Activated CD4-positive, alpha-beta T cell treated with anti-CD3 and anti-CD28 coated beads, Interleukin-2, amount 50 U/mL, for 24 hours (primary cell): ENCODE measurements at places on chromosomes 3 and 15.

DNA sequence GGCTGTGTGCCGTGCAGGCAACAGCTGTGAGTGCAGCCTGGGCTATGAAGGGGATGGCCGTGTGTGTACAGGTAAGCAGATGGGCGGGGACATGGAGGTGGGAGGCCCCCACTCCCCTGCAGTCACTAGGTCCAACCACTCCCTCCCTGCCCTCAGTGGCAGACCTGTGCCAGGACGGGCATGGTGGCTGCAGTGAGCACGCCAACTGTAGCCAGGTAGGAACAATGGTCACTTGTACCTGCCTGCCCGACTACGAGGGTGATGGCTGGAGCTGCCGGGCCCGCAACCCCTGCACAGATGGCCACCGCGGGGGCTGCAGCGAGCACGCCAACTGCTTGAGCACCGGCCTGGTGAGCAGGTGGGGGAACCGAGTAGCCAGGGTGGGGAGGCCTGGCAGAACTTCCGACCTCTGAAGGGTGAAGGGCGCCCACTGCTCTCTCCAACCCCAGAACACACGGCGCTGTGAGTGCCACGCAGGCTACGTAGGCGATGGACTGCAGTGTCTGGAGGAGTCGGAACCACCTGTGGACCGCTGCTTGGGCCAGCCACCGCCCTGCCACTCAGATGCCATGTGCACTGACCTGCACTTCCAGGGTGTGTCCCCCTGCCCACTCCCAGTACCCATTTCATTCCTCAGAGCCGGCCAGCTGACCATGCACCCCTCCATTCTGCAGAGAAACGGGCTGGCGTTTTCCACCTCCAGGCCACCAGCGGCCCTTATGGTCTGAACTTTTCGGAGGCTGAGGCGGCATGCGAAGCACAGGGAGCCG, 11.6 kb downstream of the NT5DC2 start:
- no peak for DNase-seq

DNA sequence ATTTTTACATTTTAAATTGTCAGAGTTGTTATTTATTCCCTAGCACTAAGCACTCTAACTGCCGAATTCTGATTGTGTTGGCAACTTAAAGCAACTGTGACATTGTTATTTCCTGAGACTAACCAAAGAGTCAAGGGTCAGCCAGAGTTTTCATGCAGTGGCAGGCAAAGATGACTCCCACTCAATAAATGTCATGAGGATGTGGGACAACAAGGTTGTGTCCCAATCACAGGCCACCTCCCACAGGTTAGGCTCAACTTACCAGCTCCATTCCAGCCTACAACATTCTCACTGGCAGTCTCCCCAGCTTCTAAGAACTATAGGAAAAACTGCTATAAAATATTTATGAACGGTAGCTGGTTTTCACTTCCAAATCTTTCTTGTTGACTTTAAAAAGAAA, 80.1 kb downstream of the RSL24D1 start:
- DNase-seq: no peak

DNA sequence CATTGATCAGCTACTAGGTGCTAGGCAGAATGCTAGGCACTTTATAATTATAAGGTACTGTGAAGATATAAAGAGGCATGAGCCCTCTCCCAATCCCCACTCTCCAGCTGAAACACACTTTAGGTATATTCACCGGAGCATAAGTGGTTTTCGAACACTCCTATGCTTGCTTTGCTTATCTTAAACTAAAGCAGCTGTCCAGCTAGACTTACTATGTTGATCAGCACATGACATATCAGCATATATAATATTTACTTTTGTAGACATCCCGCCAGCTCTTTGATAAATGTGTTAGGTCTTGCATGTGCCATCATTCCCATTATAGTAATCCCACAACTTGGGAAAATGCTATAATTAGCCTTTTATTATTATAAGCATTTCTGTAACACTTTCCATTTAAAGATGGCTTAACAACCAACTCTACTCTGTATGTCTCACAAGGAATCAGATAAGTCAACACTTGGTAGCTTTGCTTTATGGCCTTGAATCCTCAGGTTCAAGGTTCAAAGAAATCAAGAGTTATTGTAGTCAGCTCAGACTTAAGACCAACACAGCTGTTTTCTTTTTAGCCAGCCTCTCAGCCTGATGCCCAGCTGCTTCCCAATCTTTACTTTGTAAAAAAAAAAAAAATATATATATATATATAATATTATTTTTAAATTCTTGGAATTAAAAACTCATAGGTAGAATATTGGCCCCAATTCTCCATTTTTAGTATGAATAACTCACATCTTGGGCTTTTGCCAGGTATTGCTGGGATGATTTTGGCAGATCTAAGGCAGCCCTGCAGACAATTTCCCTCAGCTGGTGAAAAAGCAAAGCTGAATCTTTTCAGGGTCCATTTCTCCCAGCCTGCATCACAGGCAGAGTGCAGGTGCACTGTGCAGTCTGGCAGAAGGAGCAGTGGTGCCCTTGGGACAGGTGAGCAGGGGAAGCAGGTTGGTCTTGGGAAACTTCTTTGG, 104.2 kb downstream of the THRB start:
- no peak for DNase-seq

- DNase-seq: no peak
Observed at GRCh38 chr15:78992416-78993256, 47.8 kb upstream of the CTSH start.

GRCh38 chr3:98874602-98875249, 26.8 kb downstream of the DCBLD2 start:
- DNase-seq: no peak

DNA sequence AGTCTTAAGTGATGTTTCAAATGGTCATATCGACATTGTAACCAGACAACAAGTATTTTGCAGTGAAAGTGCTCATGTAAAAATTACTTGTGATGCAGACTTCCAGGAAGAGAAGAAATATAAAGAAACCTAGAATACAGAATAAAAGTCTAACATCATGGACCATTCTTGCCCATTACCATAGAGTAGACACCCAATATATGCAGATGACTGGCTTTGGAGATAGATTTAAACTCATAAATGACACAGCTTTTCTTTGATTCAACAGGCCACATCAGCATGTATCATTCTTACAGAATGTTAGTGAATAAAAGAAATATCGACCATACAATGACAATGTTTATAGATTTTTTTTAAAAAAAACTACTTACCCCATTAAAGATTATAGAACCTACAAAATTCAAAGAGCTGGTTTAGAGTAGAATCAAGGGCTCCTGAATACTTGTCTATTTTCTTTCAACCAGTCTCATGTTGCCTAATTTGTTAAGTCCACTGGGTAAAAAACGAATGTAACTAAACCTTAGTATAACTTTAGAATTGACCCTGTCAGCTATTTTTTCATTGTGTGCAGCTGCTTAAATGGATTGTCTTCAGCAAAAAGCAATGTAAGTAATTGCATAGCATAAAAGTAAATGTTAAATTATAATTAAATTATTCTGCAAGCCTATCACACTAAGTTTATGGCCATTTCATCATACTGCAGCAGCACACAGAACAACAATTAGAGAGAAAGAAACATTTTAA, 268.7 kb upstream of the AGTR1 start:
- no peak for DNase-seq

DNA sequence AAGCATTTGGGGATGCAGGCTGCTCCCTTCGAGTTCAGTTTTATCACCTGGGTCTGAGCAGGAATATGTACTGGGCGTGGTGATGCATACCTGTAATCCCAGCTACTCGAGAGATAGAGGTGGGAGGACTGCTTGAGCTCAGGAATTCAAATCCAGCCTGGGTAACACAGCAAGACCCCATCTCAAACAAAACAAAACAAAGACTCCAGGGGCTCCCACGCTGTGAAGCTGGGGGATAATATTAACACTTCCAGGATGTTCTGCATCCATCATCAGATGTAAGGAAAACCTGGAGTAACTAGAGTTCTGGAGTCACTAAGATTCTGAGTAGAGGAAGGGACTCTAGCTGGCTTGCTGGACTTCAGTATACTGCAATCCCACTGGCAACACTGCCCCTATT, 40.6 kb downstream of the LYZL4 start:
- no peak for DNase-seq

DNA sequence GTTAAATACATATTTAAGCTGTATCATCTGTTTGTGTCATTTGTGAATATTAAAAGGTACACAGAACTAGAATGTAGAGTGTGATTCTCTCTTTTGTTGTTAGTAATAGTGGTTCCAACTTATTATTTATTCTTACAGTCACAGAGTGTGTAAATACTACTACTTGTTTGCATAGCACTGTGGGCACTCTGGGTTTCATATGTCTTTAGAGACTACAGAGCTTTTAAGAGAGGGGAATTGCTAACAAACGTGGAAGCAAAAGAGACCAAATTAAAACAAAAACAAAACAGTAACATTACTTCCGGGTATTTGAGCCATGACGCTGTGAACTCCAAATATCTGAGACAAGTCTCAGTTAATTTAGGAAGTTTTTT, 828.0 kb upstream of the DPPA4 start:
- DNase-seq: no peak

GRCh38 chr15:39409876-39410530, 170.9 kb upstream of the THBS1 start:
- no peak for DNase-seq

- DNase-seq: no peak
Observed at GRCh38 chr3:165852711-165853110, 15.5 kb upstream of the BCHE start.

DNA sequence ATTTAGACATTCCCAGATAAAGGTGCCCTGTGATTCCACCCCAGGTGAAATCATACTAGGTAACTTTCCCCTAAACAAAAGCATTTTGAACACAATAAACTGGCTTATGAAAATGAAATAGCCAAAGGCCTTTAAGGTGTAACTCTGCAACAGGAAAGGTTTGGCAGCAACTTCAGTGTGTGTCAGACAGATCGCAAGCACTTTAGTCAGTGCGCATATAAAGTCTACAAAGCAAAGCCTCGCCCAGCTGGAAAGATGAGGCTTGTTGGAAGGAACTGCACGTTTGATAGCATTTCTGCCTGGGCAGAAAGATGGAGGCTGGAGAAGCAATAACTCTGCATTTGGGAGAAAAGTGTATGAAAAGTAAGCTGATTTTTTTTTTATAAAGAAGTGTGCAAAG, 57.9 kb downstream of the PRICKLE2 start:
- no peak for DNase-seq

DNA sequence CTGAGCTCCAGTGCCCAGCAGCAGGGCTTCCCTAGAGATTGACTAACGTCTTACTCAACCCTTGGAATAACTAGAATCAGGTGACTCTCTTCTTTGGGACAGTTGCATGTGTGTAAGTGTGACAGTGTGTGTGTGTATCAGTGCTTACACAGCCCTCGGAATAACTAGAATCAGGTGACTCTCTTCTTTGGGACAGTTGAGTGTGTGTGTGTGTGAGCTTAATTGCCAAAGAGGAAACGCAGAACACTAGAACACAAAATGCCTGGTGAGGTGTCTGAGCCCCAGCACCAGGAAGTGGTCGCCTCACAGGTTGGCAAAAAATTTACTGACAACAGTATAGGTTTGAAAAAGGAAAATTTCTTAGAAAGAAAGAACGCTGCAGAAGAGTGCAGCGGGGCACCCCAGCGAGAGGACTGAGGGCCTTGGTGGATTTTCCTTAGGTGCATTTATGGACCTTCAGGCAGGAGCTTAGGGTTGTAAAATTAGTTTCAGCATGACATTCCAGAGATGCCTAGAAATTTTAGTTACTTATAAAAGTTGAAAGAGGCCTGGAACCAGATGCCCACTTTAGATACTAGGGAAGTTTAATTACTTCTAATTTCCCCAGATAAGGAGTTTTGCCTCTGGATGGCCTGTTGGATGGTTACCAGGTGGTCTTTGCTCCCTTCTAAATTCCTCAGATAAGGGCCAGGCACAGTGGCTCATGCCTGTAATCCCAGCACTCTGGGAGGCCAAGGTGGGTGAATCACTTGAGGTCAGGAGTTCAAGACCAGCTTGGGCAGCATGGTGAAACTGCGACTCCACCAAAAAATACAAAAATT, 3.7 kb upstream of the WDR82 start:
- DNase-seq: no peak

- peak; percentile 5 for DNase-seq
Observed at GRCh38 chr3:188834349-188834748, 337.4 kb upstream of the TPRG1 start.

- no peak for DNase-seq
Observed at GRCh38 chr15:96893159-96893906, 562.8 kb downstream of the NR2F2 start.

- no peak for DNase-seq
Observed at GRCh38 chr3:175737646-175738572, 878.8 kb downstream of the NAALADL2 start.

DNA sequence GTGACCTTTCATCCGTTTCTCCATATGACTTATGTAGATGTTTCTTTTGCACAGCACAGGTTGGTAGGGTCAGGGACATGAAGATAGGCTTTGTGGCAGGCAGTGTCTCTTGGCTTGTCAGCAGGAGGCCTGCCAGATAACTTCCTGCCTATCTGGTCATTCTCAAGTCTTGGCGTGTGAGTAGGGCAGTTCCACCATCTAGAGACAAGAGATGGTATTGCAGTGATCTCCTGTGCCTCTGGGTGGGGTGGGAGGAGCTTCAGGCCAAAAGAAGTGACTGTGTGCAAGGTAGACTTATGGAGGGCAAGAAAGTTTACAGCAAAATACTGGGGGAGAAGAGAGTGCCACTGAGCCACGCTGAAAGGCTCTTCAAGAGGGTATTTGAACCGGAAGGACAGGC, 11.0 kb downstream of the TEX264 start:
- DNase-seq: peak; percentile 70

GRCh38 chr3:127152684-127153505, 40.0 kb upstream of the PRR23E start:
- no peak for DNase-seq

DNA sequence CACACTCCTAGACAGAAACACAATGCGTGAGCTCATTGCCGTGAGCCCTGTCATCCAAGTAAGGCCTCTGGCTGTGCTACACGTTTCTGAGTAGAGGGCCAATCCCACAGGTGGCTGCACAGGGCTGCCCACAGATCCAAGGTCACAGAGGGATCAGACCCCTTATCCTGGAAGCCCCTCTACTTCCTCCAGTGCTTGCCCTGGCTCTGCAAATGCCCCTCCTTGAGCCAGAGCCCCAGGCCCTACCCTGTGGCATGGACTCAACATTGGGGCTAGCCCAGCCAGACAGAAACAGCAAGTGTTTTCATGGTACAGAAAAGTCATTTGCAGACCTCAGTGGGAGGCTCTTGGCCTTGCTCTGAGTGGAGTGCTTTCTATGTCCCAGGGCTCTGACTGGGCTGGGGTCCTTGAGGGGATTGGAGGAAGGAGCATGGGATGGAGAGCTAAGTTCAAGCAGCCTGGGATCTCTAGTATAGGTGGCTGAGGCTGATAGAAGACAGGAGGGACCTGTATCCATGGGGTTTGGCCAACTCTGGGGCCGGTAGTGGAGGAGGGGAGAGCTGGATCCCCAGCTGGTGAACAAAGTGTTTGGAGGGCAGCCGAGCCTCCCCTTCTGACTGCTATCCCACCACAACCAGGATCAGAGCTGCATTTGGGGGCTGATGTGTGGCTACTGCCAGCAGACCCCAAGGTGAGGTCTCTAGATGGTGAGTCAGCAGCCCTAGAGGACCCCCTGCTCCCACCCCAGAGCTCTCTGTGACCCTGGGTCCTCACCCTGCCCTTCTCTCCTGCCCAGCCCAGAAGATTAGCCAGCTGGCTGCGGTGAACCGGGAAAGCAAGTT, 38.7 kb downstream of the GOLGA6A start:
- DNase-seq: no peak
